ENCODE measurements at places on chromosomes 16 and 17. TPM values are rescaled to one million over a fixed set of nuclear protein-coding genes. Genes with fewer than 3 reads are reported as not detected.

KRT39 gene
- total RNA-seq, result not detected

- DNase-seq, result no peak
- no peak overlapping the region for H3K4me3 ChIP-seq
- no peaks in the 10 kb centered on the region for H3K36me3 ChIP-seq
- H3K4me1 ChIP-seq, result no peaks in the 10 kb centered on the region
- no peaks in the 10 kb centered on the region for H3K27me3 ChIP-seq
- no peak overlapping the region for H3K27ac ChIP-seq
Observed at GRCh38 chr16:35795361-35796029, 2336.1 kb downstream of the TP53TG3F start.

ERI2 gene
- total RNA-seq, result 20.2 TPM

NT5C3B gene
- total RNA-seq, result 69.8 TPM

Data from GM23248 (cell line).